Stimulated activated CD4-positive, alpha-beta T cell treated with anti-CD3 and anti-CD28 coated beads, Interleukin-1b, Interleukin-23, amount 100 ng/mL, for 1 hour (primary cell): ENCODE measurements at places on chromosomes 2 and 18.

- DNase-seq, result no peak
These were observed 331.6 kb downstream of the CLIP4 start for GRCh38 chr2:29446847-29447246.

DNA sequence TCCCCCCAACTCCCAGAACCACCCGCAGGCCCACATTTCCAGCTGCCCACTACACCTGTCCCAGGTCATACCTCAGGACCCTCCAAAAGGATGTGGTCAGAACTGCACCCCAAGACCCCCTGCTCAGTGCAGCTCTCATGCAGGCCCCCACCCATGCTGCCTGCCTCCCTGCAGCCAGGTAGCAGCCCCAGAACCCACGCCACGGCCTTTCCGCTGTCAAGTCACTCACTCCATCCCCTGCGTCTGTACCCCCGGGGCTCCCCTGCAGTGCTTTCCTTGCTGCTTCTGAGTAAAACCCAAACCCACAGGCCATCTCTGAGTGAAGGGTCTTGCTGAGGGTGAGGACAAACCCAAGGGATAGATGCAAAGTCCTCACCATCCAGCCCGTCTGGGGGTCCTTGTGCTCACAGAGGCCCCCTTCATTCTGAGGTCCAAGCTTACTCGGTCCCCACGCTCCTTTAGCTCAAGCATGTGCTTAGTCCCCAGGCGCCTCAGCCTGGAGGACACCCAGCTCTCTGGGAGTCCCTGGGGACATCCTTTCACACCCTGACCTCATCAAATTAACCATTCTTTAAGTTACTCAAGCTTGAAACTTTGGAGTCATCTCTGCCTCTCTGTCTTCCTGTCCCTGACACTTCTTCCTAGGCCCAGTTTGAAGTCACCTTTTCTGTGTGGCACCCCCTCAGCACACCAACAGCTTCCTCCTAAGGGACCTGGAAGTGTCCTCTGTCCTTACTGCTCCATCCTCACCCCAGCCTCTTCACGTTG lies 130.1 kb downstream of the SMAD7 start:
- DNase-seq, result no peak

- no peak for DNase-seq
These were observed 76.0 kb upstream of the XIRP2 start for GRCh38 chr2:166812166-166812891.

- no peak for DNase-seq
These were observed 62.8 kb downstream of the BOD1L2 start for GRCh38 chr18:57209713-57210106.

GRCh38 chr18:6759579-6759978 lies 30.1 kb downstream of the ARHGAP28 start:
- no peak for DNase-seq

DNA sequence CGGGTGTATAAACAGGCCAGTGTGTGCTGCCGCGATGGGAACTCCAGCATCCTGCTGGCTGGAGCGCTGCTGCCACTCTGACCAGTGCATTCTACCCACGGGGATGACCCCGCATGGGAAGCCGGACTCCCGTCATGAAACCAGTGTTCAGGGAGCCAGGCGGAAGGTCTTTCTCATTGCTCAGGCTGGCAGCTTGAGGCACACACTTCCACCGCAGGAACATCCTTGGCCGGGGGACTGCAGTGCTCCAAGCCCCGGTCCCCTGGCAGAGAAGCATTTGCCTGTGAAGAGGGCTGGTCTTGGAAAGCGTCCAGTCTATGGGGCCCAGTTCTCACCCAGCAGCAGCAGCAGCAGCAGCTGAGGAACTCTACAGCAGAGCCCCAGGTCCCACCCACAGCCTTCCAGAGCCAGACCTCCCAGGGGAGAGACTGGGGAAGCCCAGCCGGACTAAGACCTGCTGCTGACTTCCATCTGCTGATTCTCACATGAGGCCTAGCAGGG lies 235.9 kb downstream of the KLHL29 start:
- no peak for DNase-seq

DNA sequence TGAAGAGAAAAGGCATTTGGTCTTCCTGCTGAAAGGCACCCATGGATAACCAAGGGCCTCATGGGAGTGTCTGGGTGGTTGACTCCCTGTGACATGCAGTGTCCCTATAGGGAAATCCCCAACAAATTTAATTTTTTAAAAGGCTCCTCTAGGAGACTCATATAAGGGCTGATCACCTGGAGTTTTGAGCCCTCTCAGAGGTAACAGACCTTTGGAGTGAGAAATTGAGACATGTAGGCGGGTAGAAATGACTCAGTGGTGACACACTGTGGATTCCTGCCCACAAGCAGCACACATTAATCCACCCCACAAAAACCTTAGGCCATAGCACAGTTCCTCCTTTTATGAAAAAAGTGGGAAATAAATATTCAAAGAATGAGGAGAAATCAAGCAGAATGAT lies 557.0 kb upstream of the CNTNAP5 start:
- DNase-seq, result no peak

DNA sequence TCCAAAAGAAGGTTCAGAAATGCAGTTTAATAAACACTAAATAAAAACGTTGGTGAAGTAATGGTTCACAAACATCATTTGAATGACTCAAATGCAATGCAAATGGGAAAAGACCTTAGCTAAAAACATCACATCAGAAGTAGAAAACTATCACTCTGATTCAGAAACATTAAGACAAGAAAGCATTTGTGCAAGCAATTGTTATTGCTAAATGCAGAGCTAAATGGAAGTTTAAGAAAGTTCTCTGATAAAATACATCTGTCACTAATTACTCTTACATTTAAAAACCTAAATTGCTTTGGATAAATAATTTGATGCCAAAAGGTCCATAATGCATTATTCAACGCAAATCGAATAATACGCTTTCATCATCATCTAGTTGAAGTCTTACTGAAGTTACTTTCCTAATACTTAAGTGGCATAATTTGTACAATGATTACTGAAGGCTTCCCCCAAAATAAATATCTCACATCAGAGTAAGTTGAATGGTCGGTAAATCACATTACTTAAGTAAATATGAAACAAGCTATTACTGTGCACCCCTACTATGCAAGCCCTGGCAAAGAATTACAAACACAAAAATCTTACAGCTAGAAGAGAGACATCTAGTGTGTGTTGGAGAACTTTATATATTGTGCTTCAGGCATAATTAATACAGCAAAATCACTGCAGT lies 105.7 kb upstream of the KCTD1 start:
- DNase-seq, result no peak
